ENCODE measurements at places on chromosomes 5 and 9.

DNA sequence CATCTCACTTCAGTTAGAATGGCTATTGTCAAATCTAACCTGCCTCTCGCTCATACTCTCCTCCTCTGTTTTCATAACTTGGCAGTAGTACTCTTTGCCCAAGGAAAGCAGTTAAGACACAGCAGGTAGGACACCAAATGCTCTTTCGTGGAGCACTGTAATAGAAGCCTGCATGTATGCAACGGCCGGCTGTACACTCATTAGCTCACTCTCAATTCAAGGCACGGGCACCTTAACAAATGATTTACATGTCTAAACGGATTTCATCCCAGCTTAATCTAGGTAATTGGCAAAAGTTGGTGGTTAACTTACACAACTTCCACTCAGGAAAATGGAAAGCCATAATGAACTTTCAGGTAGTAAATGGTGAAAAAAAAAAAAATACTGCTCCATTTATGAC, 14.9 kb downstream of the DEPDC1B start:
- no peak for DNase-seq

DNA sequence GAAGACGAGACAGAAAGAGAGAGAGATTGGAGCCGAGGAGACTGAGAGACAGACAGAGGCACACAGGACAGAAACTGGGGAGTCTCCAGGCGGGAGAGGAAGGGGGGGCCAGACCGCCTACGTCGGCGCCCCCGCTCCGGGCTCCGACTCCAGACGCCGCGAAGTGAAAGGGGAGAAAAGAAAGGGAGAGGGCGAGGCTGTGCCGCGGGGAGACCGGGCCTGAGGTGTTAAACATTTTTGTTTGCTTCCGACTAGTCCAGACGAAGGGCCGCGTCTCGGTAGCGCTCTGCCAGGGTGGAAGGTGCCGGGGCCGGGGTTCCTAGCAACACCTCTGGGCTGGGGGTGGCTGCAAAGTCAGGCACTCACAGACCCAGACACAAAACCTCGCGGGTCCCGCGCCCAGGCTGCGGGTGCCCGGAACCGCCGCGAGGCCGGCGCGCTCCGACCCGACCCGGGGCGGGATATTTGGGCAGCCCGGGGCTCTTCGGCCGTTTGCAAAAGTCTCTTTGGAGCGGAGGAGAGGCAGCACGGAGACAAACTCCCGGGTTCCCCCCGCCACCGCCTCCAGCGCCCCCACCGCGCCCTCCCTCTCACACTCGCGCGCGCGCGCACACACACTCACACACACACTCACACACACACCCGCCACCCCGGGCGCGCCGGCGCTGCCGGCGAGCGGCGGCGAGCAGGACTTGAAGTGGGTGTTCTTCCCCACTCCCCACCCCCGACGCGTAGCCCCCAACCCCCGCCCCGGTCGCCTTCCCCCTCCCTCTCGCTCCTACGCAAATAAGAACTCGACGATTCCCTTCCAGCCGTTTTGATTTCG, 626 bp upstream of the FST start:
- no peak for DNase-seq

GRCh38 chr9:38246833-38247232, 145.7 kb upstream of the ALDH1B1 start:
- no peak for DNase-seq

DNA sequence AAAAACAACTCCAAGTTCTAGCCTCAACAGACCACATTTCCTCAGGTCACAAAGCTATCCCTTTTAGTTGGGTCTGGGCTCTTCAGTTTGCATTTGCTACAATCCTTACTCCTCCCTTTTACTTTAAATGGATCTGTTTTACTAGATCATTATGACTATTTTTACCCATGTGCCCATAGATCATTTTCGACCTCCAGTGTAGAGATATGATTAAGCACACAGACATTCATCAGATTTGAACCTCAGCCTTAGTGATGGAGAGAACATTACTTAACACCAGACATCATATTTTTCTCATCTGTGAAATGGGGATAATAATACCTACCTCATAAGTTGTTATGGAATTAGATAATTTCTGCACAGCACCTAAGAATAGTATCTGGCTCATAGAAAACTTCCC, 141.9 kb downstream of the NPR3 start:
- no peak for DNase-seq

DNA sequence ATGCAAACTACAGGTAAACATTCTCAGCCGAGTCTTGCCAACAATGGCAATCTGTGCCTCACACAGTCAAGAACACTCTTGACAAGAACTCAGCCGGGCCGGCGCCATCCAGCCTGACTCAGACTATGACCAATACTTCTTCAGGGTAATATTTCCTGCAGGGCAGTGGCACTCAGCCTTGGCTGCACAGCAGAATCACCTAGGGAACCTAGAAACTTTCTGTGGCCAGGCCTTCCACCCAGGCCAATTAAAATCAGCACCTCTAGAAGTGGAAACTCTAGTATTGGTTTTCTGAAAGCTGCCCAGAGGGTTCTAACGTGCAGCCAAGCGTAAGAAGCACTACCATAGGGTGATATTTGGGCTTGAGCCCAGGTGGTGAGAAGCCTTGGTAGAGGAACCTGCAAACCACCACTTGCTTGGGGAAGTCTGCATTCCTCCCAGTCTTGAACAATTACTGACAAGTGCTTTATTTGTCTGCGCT, 120.6 kb downstream of the TTLL11 start:
- DNase-seq: no peak

GRCh38 chr5:139619861-139620260, 28.3 kb upstream of the CXXC5 start:
- DNase-seq: no peak

GRCh38 chr9:96022445-96023051, 147.1 kb downstream of the ERCC6L2 start:
- no peak for DNase-seq

GRCh38 chr5:169956756-169957155, 23.5 kb downstream of the INSYN2B start:
- DNase-seq: no peak
